ENCODE measurements at places on chromosomes 2 and 18. TPM values are rescaled to one million over a fixed set of nuclear protein-coding genes. Genes with fewer than 3 reads are reported as not detected.

DNA sequence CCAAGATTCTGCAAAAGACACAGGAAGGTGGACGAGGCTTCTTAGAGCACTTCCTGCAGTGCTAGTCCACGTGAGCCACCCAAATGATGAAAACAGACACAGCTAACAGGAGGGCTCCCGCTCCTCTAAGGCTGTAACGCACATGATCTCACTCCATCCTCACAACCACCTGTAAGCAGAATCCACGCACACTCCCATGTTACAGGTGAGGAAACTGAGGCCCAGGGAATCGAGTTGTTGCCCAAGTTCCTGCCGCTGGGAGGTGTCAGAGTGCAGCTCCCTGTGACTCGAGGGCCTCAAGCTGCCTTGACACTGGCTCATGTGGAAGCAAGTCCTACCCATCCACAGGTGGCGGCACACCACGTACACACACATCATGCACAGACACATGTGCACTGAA, 4.4 kb downstream of the DNMT3A start:
- H3K27me3 ChIP-seq, result no peaks in the 10 kb centered on the region
- DNase-seq, result peak; percentile 71
- no peaks in the 10 kb centered on the region for H3K36me3 ChIP-seq
- no peak overlapping the region for H3K27ac ChIP-seq

The FANCL gene
- 10.9 TPM for total RNA-seq

The SLC23A3 gene
- total RNA-seq, result 1.4 TPM

The LYG2 gene
- total RNA-seq, result not detected

The MARCHF4 gene
- 1.5 TPM for total RNA-seq

- no peak overlapping the region for H3K4me3 ChIP-seq
- no peaks in the 10 kb centered on the region for H3K27me3 ChIP-seq
- H3K27ac ChIP-seq, result no peak overlapping the region
- no peak for DNase-seq
- no peaks in the 10 kb centered on the region for H3K36me3 ChIP-seq
- no peaks in the 10 kb centered on the region for H3K4me1 ChIP-seq
Observed at GRCh38 chr18:10899481-10899880, 249.9 kb downstream of the PIEZO2 start.

The SF3B6 gene
- 96.6 TPM for total RNA-seq

DNA sequence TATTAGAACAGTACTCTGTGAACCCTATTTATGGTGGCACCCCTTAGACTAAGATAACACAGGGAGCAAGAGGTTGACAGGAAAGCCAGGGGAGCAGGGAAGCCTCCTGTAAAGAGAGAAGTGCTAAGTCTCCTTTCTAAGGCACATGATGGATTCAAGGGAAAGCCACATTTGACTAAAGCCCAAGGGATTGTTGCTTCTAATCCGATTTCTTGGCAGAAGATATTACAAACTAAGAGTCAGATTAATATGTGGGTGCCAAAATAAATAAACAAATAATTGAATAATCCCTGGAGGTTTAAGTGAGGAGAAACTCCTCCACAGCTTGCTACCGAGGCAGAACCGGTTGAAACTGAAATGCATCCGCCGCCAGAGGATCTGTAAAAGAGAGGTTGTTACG, 333.2 kb downstream of the SOX11 start:
- no peak overlapping the region for H3K4me3 ChIP-seq
- no peak for DNase-seq
- H3K4me1 ChIP-seq, result no peaks in the 10 kb centered on the region
- no peak overlapping the region for H3K27ac ChIP-seq
- no peaks in the 10 kb centered on the region for H3K36me3 ChIP-seq

DNA sequence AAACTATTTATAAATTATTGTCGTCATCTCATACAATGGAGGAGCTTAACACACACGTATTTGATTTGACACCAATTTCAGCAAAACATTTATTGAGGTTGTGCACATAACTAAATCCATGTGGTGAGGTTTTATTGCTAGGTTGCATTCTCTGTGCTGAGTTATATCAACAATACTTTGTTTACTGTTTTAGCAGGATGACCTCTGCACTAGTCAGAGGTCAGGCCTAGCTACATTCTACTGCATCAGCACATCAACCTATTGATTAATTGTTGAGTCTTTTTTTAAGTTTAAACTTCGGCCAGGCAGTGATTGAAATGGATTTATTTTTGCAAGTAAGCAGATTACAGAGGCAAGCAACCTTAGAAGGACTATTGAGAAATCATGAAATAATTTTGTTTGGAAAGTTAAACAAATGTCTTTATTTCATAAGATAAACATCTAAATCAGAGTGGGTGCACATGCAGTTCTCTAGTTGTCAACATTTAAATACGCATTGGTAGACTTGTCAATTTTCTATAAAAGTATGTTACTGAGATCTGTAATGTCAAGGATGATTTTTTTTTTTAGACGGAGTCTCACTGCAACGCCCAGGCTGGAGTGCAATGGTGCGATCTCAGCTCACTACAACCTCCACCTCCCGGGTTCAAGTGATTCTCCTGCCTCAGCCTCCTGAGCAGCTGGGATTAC, 75.2 kb upstream of the CD28 start:
- H3K27me3 ChIP-seq, result no peaks in the 10 kb centered on the region
- H3K4me3 ChIP-seq, result no peak overlapping the region
- H3K4me1 ChIP-seq, result peaks cover 30% of the 10 kb centered on the region

The TACR1 gene
- 0.29 TPM for total RNA-seq

- H3K27me3 ChIP-seq, result no peaks in the 10 kb centered on the region
- H3K4me3 ChIP-seq, result peak overlapping the region; percentile 3
- H3K4me1 ChIP-seq, result peaks cover 42% of the 10 kb centered on the region
Observed at GRCh38 chr2:200310545-200310971, 4.1 kb downstream of the SPATS2L start.
